ENCODE measurements at places on chromosomes 16 and 17. TPM values are rescaled to one million over a fixed set of nuclear protein-coding genes. Genes with fewer than 3 reads are reported as not detected.

Gene JPT2
- 45.5 TPM for total RNA-seq

DNA sequence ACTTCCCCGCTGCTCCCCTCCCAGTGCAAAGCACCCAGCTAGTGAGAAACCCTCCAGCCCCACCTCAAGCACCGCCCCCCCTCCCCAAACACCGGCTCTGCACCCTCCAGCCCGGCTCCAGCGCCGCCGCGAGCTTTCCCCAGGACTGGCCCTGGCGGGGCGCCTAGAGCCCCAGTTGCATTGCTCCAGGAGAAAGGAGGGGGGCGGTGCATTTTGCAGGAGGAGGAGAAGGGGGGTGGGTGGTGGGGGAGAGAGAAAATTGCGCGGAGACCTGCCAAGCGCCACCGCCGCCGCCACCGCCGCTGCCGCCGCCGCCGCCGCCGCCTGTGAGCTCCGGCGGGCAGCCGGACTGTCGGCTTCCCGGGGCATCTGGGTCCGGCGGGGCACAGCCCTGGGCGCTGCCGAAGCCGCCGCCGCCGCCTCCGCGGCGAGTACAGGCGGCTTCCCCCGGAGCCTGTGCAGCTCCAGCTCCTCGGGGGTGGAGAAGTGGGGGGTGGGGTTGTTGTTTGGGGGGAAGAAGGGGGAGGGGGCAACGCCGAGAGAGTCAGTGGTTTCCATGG lies 333 bp upstream of the NOG start:
- no peak for DNase-seq

Gene EFCAB5
- total RNA-seq, result 0.08 TPM

Gene WNT3
- 0.77 TPM for total RNA-seq
